Heart right ventricle (tissue), 16 donors: ENCODE measurements at places on chromosomes 3 and 15. TPM values are rescaled to one million over a fixed set of nuclear protein-coding genes. Genes with fewer than 3 reads are reported as not detected.
A peak's percentile ranks its signal among the peaks of the same experiment; 100 is the strongest.

SLCO3A1 gene
- 57.2 TPM for total RNA-seq

INAFM2 gene
- total RNA-seq = 63.9 TPM

GRCh38 chr3:128177865-128178264 lies 24.6 kb downstream of the EEFSEC start:
- peaks cover 55% of the 10 kb centered on the region for H3K4me1 ChIP-seq
- H3K27me3 ChIP-seq = no peaks in the 10 kb centered on the region
- H3K36me3 ChIP-seq = no peaks in the 10 kb centered on the region
- no peak for DNase-seq
- H3K4me3 ChIP-seq = peak overlapping the region; percentile 6

DNA sequence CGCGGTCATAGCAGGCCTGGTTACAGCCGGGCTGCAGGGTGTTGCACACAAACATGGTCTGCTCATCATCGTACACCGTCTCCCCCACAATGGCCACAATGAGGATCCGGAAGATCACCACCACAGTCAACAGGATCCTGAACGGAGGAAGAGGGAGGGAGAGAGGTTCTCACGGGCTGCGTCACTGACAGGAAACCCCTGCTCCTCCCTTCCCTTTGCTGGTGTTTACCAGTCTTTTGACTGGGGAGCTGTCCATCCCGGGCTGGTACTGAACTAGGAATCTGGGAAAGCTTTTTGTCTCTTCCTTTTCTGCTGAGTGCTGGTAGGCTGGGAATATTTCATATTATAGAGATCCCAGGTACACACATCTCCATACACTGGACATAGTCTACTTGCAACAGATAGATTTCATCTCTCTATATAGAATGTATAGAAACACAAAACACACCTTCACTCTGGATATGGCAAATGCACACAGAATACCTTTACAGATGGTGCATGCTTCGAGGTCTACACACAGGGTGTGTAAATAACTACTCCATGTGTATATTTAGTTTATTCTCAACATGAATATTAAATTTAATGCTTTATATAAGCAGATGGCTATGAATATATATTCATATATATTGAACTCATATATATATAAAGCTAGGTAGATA lies 1.4 kb downstream of the GJD2 start:
- no peaks in the 10 kb centered on the region for H3K4me1 ChIP-seq
- no peak overlapping the region for H3K4me3 ChIP-seq
- no peak overlapping the region for H3K27ac ChIP-seq
- H3K36me3 ChIP-seq = no peaks in the 10 kb centered on the region

RLBP1 gene
- not detected for total RNA-seq

HGD gene
- not detected for total RNA-seq

ATG3 gene
- total RNA-seq = 44.3 TPM

LYZL4 gene
- not detected for total RNA-seq

- DNase-seq = no peak
- peaks cover 43% of the 10 kb centered on the region for H3K27me3 ChIP-seq
- H3K4me3 ChIP-seq = no peak overlapping the region
- no peaks in the 10 kb centered on the region for H3K36me3 ChIP-seq
- no peak overlapping the region for H3K27ac ChIP-seq
Measured at GRCh38 chr15:41505776-41506175, 7.9 kb downstream of the LTK start.

GAP43 gene
- 0.66 TPM for total RNA-seq

DNA sequence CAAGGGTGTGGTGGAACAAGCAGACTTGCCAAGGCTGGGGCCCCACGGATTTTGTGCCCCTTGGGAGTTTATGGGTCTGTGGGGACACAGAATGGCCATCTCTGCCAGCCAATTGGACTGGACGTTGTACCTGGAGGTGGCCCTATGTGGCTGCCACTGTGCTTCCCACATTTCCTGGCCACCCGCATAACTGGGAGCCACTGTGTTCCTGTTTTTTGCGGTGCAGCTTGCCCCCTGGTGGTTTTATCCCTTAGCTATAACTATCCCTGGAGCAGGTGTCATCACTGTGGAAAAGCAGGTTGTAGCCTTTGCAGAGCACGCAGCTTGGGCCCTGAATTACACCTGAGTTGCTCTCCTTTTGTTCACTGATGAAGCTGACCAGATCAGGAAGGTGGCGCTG lies 306.3 kb downstream of the ZPLD1 start:
- no peak for DNase-seq
- no peaks in the 10 kb centered on the region for H3K27me3 ChIP-seq
- H3K36me3 ChIP-seq = no peaks in the 10 kb centered on the region
- H3K4me3 ChIP-seq = no peak overlapping the region
- H3K4me1 ChIP-seq = no peaks in the 10 kb centered on the region

- H3K27me3 ChIP-seq = no peaks in the 10 kb centered on the region
- no peak overlapping the region for H3K4me3 ChIP-seq
- H3K4me1 ChIP-seq = no peaks in the 10 kb centered on the region
- no peak overlapping the region for H3K27ac ChIP-seq
- H3K36me3 ChIP-seq = peaks cover 2% of the 10 kb centered on the region
Measured at GRCh38 chr3:124532071-124532470, 198.2 kb upstream of the UMPS start.

DNA sequence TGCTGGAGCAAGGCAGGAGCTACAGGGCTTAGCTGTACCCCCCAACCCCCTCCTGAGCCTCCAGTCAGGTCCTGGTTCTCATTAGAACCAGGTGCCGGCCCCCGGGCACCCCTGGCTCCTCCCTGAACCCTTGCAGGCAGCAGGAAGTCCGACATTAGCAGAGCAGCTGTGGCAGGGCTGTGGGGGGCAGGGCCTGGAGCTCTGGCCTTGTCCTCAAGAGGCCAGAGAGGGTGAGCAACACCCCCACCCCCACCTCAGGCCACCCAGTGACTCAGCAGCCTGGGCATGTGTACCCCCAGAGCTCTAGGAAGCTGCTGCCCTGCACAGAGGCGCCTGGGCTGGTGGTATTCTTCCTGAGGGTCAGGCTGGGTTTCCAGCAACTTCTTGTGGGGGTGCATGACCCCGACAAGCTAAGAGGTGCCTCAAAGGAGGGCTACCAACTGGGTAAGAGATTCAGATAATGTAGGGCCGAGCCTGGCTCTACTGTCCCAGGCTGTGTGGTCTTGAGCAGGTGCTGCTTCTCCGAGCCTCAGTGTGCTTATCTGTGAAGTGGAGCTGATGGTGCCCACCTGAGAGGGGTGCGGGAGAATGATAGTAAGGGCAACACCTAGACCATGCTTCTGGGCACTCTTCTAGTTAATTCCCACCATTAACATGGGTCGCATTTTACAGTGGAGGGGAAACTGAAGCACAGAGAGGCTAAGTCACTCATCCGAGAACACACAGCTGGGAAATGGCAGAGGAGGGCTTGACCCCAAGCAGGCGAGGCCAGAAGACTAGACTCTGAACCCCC lies 16.0 kb downstream of the H1-8 start:
- no peak for DNase-seq
- H3K36me3 ChIP-seq = peaks cover 3% of the 10 kb centered on the region
- H3K27me3 ChIP-seq = no peaks in the 10 kb centered on the region

GRCh38 chr3:21357241-21357640 lies 393.8 kb downstream of the ZNF385D start:
- no peaks in the 10 kb centered on the region for H3K4me1 ChIP-seq
- no peaks in the 10 kb centered on the region for H3K36me3 ChIP-seq
- no peak for DNase-seq
- no peak overlapping the region for H3K4me3 ChIP-seq
- no peaks in the 10 kb centered on the region for H3K27me3 ChIP-seq

NPHP3 gene
- total RNA-seq = 13.0 TPM

RGMA gene
- 23.1 TPM for total RNA-seq

PPM1L gene
- 35.5 TPM for total RNA-seq

GRCh38 chr3:130354430-130354829 lies 9.0 kb downstream of the COL6A5 start:
- H3K4me1 ChIP-seq = no peaks in the 10 kb centered on the region
- no peak overlapping the region for H3K4me3 ChIP-seq
- DNase-seq = no peak

DNA sequence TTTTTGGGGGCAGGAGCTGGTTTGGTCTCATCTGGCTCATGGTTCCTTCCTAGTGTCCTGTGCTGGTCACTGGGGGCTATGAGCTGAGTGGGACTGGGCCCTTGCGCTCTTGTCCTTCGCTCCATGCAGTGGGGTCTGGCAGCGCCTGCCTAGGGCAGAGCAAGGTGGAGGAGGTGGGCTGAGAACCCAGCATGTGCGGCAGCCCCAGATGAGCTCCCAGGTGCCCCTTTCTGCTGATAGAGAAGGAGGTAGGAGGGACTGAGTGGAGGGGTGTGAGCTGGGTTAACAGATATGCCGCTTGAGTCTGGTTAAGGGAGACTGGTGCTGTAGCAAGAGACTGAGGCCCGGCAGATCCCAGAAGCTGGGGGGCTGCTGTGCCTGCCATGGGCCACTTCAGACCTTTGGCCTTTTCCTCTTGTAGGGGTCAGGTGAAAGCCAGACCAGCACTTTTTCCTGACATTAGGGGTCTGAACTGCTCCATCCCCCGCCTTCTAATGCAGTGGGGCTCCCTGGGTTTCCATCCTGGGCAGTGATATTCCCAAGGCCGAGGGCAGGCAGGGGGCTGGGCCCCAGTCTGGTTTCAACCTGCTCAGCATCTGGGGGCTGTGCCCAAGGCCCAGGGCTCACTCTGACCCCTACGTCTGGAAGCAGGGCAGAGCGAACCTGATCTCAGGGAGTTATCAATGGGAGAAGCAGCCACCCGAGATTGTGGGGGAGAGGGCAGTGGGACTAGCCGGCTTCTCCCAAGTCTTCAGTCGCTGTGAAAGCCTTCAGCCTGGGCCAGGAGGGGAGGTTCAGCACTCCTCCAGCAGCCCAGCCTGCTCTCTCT lies 62.9 kb upstream of the PRR23C start:
- no peak overlapping the region for H3K4me3 ChIP-seq
- H3K36me3 ChIP-seq = no peaks in the 10 kb centered on the region
- H3K27me3 ChIP-seq = peaks cover 11% of the 10 kb centered on the region
- DNase-seq = no peak
- H3K4me1 ChIP-seq = no peaks in the 10 kb centered on the region
